ENCODE measurements at places on chromosomes 5 and 9.

GRCh38 chr9:86246752-86247161 is 12.7 kb downstream of the C9orf153 start:
- no peak for DNase-seq

DNA sequence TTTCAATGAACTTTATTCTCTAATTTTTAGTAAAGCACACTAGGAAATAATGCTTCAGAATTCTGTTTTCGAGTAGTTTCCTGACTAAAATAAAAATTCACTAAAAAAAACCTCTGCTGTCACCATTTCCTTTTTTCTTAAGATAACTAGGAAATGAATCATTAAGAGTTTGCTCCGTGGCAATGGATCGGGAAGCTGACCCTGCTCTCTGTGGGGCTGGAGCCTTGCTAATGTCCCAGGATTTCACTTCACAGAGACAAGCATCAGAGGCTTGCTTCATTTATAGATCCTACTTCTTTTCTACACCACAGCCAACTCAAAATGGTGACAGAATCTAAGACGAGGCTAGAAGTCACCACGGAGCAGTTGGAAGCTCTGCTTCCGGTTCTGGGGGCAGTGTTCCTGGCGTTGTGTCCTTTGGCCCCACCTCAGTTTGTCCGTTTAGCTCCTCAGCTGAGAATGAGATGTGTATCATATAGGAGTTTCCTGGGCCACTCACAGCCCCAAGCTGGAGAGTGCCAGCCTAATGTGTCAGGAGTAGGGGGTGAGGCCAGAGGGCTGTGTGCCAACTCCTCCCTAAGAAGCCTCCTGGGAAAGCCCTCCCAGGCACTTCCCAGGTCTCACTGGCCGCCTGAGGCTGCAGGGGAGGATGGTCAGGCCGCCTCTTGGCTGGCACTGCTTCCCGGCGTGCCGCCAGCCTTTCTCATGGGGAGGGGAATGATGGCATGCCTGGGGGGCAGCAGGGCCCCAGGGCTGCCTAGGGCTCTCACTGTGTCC is 19.6 kb downstream of the TENT4A start:
- DNase-seq = no peak

GRCh38 chr9:120303519-120303918 is 276.4 kb downstream of the CDK5RAP2 start:
- DNase-seq = no peak

DNA sequence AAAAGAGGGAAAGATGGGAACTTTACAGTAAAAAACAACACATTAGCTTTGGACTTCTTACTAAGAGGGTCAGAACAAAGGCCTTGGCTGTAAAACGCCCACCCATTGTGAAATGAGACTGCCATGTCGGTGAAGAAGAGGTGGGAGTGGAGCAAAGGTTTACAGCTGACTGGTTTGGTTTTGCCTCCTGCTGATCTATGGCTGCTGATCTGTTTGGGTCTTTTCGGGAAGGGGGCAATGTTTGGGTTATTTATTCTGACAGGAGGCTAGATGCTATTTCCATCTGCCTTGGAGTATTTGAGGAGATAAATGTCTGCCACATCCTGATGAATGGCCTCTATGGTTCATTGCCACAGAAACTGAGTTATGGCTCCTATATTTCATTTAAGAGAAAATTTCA is 408.7 kb downstream of the TLE4 start:
- no peak for DNase-seq

DNA sequence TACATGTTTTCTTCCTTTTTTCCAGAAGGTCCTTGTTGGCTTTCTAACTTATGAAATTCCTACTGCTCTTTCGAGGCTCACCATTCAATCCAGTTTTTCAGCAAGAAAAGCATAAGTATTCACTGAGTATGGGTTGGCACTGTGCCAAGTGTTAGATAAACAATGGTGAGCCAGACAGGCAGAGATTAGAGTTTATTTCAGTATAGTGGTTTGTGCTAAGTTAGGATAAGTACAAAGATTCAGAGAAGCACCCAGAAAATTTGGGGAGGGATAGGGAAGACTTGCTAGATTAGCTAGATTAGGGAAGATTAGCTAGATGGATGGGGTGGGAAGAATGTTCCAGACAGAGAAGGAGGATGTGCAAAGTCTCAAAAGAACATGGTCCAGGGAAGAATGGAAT is 122.9 kb downstream of the OXCT1 start:
- DNase-seq = no peak

GRCh38 chr9:69673311-69673640 is 1.1 kb upstream of the APBA1 start:
- no peak for DNase-seq

- no peak for DNase-seq
Measured at GRCh38 chr5:177509991-177510566, 453 bp upstream of the DOK3 start.

- no peak for DNase-seq
Measured at GRCh38 chr9:74379718-74380117, 117.4 kb upstream of the RORB start.

- no peak for DNase-seq
Measured at GRCh38 chr9:138072897-138073296, 195.3 kb downstream of the CACNA1B start.

DNA sequence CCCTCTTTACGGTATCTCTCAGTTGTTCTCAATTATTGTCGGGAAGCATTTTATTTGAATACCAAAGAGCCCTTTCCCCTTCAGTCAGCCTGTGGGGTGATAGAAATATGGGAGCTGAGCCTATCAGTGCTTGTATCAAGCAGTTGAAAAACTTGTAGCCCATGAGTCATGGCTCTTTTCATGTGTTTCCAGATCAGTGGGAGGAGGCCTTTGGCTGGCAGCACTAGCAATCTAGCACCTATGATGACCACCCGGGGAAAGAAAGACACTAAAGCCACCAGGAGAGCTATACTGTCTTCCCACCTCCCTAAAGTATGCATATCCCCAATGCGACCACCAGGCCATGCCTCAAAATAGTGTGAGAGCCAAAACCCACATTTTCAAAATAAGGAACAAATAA is 696.9 kb upstream of the C9orf72 start:
- DNase-seq = no peak

GRCh38 chr5:111252799-111253545 is 28.8 kb downstream of the CAMK4 start:
- DNase-seq = no peak

DNA sequence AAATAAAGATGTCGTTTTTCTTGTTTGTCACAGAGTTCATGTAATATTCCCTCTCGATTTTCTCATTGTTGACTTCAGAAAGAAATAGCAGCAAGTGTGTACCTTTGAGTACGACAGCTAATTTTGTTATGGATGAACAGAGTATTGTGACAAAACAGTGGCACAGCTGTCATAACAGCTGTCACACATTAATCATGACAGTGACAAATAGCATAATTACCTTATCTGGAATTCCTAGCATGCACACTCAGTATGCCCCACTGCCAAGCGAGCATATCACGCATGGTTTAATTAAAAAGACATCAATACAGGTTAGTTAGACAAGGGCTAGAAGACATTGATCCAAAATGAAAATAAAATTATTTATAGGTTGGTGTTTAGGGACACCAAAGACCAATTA is 375.1 kb downstream of the SPATA31D1 start:
- no peak for DNase-seq

- DNase-seq = no peak
Measured at GRCh38 chr9:127105805-127106465, 16.5 kb downstream of the ANGPTL2 start.

GRCh38 chr9:32291370-32291769 is 93.1 kb upstream of the ACO1 start:
- no peak for DNase-seq

- no peak for DNase-seq
Measured at GRCh38 chr5:163089230-163089629, 348.2 kb upstream of the CCNG1 start.

DNA sequence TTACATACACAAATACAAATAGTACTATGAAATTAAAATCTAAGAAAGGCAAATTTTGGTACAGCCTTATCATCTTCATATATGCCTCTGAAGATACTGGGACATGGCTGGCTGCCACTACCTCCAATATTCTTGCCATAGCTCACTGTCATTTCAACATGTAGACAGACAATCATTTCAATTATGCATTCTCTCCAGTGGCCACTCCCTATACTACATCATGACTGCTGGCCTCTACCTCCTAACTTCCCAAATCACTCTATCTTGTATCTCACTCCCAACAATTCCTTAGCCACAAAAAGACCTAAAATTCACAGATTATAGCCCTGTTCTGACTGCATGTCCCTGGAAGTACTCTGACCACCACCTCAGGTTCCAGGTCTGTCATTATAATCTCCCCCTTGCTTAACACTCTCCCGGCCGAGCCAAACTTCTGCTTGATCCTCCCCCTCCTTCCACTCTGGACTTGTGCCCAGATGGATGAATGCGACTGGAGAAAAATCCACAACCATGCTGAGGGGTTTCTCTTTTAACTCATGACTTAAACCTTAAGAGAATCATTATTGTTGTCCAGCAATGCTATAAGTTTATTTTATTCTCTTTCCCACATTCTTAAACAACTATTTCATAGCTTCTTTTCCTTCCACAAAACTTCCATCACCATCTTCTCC is 225.3 kb upstream of the TLE4 start:
- no peak for DNase-seq

- no peak for DNase-seq
Measured at GRCh38 chr5:178392931-178393394, 160.4 kb upstream of the PHYKPL start.

- DNase-seq = no peak
Measured at GRCh38 chr9:104082168-104082567, 11.9 kb upstream of the SMC2 start.

GRCh38 chr5:35069188-35069587 is 21.4 kb upstream of the AGXT2 start:
- no peak for DNase-seq

- no peak for DNase-seq
Measured at GRCh38 chr5:131563434-131564228, 71.4 kb downstream of the RAPGEF6 start.

DNA sequence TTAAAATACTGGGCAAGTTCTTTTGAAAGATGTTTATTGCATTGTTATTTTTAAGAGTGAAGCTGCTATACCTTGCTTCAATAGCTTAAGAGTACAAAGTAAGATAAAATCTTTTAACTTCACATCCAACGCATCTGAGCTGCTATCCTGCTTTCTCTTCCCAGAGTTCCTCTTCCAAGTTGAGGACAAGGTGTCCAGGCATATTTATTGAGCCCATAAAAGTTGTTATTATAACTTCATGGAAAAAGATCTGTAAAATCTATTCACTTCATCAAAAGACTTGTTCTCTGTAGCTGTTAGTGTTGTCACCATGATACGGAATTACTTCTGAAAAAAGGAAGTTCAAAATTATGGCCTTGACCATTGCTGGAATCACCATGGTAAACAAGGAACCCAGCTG is 306.2 kb upstream of the ELAVL2 start:
- no peak for DNase-seq

GRCh38 chr5:93123127-93123526 is 457.9 kb downstream of the NR2F1-AS1 start:
- no peak for DNase-seq

GRCh38 chr5:93079046-93079445 is 502.0 kb downstream of the NR2F1-AS1 start:
- DNase-seq = no peak

DNA sequence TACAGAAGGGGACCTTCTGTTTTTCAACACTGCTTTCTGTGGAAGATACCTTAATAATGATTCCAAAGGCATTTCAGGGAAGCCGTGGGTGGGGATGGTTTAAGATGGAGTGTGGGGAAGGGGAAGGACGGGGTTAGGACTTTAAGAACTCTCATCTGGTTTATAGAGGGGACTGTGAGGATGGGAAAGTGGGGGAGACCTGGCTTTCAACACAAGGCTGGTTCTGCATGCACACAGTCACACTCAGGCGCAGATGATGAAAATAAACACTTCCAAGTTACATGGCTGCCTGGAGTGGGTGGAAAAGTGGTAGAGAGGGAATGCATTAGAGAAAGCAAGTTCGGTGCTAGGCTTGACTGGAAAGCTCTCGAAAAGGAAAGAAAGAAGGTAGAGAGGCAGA is 4.9 kb downstream of the MSANTD3 start:
- DNase-seq = no peak

DNA sequence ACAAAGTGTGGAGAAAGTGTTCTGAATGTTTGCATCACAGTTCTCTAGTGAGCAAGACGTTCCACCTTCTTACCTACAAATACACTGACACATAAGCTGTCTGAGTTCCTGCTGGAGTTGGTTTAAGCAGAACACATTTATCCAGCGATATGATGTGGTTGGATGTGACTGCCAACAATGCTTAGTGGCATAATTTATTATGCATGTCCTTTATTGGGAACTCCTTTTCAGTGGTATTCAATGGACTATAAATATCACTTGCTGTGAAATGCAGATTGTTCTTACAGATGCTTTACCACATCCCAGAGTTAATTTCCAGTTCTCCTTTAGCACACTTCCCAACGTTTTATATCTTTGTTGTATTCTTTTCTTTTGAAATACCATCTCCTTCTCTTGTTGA is 222.2 kb downstream of the LURAP1L start:
- DNase-seq = no peak

- DNase-seq = no peak
Measured at GRCh38 chr9:75085640-75086039, 2.3 kb downstream of the NMRK1 start.

GRCh38 chr9:1747417-1747967 is 267.7 kb upstream of the SMARCA2 start:
- DNase-seq = no peak

DNA sequence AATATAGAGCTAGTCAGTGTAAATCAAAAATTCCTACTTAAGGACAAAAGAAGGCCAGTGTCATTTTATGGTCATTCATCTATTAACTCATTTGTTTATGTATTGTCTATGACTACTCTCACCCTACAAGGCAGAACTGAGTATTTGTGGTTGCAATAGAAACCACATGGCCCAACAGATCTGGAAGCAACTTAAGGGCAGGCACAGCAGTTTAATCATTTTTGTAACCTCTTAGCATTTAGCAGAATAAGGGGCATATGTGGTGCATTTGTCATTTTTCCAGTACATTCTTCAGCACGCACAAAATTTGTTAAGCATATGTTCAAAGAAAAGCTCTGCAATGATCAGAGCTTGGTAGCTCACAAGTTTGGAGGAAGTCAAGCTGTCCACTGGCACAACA is 1.1 kb downstream of the FKBP15 start:
- no peak for DNase-seq

DNA sequence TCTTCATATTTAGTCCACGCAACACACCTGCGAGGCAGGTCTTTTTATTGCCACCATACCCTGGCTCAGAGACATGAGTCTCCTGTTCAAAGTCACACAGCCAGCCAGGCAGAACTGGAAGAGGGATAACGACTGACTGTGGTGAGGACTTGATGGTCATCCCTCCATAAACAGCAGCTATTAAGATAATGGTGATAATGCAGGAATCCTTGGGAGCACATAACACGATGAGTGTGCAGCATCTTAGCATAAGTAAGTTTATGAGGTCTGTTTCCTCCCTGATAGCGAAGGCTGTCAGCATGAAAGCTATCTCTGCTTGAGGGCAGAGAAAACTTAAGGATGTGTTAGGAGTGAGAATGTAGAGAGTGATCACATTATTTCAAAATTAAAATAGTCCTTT is 30.9 kb downstream of the KCTD16 start:
- DNase-seq = no peak

GRCh38 chr9:134809292-134809691 is 71.3 kb upstream of the FCN2 start:
- no peak for DNase-seq

Measured in T follicular helper cell (primary cell).